SK-MEL-5 (cell line): ENCODE measurements at places on chromosomes 3 and 15.

DNA sequence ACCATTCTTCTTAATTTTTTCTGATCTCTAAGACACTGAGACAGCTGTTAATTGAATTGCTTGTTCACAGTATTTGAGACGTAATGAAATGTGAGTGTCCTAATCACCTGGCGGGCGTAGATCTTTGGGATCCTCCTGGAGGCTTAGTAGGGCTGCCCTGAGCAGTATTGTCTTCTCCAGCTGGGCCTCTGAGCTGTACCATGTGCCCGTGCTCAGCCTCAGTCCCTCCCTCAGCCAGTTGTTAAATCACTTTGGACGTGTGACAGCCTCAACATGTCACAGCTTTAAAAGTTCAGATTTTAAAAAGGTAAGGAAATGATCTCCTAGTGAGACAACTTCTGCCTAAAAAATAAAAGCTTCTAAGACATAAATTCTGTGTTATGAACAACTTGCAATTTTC lies 35.5 kb downstream of the IGF1R start:
- DNase-seq = no peak

- DNase-seq = no peak
Observed at GRCh38 chr15:35722501-35722900, 176.5 kb upstream of the DPH6 start.

- no peak for DNase-seq
Observed at GRCh38 chr3:71489315-71489761, 94.2 kb downstream of the FOXP1 start.

DNA sequence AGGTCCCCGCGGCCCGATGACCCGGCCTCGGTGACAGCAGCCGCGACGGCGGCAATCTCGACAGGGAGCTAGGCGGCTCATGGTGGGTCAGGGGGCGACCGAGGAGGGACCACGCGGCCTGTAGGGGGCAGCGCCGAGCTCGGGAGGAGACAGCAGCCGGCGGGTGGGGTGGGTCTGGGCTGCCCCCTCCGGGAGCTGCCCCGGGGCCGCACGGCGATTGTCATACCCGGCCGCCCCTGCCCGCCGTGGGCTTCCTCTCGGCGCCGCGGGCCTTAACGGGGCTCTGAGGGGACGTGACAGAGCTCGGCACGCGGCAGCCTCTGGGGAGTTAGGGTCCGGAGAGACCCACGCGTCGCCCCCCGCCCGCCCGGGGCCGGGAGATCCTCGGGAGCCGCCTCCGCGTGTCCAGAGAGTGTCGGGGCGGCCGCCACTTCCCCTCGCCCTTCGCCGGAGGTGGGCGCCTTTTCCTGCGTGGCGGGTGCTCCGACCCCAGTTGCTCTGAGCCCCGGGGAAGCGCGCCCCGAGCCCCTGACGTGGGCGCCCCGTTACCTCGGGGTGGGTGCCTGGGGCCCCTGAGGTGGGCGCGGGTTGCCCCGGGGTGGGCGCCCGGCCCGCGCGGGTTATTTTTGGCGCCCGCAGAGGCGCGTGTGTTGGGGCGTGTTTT lies 539 bp upstream of the PLCL2 start:
- no peak for DNase-seq

DNA sequence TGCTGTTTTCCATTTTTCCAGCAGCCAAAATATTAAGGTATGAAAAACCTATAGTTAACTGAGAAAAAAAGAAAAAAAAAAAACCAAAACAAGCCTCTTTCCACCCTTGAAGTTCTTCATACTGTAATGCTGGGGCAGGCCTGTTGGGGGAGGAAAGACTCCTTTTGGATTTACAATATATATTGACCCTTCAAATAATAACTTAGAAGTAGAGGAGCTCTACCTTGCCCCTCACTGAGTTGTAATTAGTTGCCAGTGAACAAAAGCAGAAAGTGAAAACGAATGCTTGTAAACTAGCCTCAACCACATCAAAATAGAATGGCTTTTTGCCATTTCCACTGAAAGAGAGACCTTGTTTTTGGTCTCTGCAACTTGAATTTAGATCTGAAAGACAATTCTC lies 326.6 kb downstream of the NR2F2 start:
- no peak for DNase-seq

GRCh38 chr3:143429628-143430514 lies 310.3 kb downstream of the CHST2 start:
- DNase-seq = no peak

DNA sequence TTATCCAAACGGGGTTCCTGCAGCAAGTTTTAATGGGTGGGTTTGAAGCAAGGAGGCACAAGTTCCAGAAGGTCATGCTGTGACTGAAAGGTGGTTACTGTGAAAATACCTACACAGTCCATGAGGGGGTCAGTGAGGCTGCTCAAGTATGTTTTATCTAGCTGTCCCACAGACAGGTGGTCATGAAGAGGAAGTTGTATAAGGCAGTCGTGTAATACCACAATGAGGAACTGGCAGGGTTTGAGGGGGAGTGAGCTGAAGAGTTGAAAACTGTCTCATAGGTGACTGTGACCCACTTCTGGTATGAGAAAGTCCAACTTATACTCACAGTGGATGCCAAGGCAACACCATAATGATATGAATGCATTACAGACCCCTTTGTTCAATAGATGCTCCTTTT lies 856.8 kb downstream of the OTOL1 start:
- no peak for DNase-seq

- DNase-seq = no peak
Observed at GRCh38 chr15:50189633-50190032, 7.6 kb downstream of the SLC27A2 start.

DNA sequence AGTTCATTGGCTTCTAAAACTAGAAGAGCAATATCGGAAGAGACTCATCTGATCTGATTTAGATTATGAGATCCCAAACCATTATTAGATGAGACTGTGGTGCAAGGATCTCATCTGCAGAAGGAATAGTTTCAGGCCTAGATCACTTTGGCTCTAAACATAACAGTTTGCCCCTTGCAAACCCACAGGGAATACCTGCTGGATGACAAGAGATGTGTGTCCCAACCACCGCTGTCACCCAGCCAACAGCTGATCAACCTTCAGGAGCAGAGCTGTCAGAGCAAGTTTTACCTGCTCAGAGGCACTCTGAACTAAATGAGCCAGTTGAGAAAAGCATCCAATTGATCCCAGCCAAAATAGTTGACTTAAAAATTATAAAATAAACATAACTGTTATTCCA lies 64.0 kb upstream of the ST3GAL6 start:
- no peak for DNase-seq

- DNase-seq = no peak
Observed at GRCh38 chr3:178084938-178085816, 451.1 kb upstream of the KCNMB2 start.

GRCh38 chr15:66704019-66704802 lies 2.2 kb downstream of the SMAD6 start:
- DNase-seq = no peak

DNA sequence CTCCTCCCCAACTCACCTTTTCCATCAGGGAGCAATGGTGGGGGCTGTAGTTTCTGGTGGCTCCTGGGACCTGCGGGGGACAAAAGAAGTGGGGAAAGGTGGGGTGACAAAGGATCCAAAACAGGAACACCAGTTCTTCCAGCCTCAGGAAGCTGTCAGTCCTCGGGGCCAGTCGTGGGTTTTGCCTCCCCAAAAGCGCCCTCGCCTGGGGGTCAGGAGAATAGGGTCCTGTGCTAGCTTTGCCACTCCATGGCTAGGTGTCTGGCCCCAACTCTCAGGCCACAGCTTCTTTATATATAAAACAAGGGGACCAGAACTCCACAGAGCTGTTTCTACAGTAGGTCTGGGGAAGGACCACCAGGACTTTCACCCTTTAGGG lies 4.0 kb downstream of the CCDC9B start:
- no peak for DNase-seq

GRCh38 chr3:130340766-130341165 lies 4.7 kb upstream of the COL6A5 start:
- DNase-seq = no peak

- no peak for DNase-seq
Observed at GRCh38 chr3:21229426-21230135, 521.4 kb downstream of the ZNF385D start.

DNA sequence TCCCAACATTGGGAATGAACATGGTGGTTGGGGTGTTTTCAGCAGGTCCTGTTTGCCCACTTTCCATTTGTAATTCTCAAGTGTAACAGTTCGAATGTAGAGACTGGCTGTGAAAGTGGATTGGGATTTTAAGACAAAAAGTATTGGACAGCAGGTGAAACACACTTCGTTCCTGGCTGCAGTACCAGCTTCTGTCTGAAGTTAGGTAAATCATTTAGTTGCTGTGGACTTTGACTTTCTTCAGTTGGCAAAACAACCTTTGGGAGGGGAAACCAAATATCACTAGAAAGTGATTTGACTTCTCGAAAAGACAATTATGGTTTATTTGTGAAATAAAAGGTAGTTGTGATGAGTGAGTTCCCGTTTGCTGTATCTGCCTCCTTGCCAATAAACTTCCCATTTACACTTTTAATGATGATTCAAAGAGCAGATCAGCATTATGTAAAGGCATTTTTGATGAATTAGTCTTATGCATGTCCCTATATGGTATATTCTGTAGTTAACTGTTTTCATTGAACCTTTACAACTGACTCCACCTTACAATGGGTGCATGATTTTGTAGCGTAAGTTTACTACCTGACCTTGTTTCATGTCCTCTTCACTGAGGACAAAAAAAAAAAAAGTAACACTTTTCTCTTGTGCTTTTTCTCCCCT lies 34.0 kb downstream of the FNDC3B start:
- DNase-seq = no peak

GRCh38 chr3:4531478-4532025 lies 38.4 kb downstream of the ITPR1 start:
- DNase-seq = no peak

- no peak for DNase-seq
Observed at GRCh38 chr15:100252359-100252758, 89.4 kb downstream of the ADAMTS17 start.

- no peak for DNase-seq
Observed at GRCh38 chr3:14404186-14404585, 1.8 kb downstream of the SLC6A6 start.

DNA sequence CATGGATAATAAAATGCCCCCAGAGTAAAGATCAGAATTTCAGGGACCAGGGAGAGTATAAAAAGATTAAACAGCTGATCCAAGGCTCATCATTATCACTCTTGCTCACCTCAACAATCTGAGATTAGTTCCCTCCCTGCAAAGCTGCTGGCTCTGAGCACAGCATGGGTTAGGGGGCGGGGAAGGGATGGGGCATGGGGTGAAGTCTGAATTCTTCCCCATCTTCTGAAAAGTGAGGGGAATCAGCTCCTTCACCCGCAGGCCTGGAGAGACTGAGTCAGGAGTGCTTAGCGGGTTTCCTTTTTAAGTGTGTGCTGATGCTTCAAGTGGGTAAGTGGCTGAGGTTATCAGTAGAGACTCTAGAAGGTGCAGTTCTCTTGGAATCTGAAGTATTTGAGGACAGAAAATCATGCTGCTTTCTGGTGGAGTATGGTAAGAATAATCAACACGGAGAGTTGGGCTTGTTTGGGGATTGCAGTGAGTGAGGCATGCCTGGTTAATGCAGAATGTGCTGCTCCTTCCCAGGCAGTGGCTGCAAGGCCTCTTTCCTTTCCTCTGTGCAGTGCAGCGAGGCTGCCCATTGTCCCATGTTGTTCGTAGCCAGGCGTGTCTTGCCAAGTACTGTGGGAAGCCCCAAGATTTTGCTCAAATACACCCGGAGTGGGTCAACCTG lies 59.2 kb upstream of the TRAK1 start:
- DNase-seq = no peak

DNA sequence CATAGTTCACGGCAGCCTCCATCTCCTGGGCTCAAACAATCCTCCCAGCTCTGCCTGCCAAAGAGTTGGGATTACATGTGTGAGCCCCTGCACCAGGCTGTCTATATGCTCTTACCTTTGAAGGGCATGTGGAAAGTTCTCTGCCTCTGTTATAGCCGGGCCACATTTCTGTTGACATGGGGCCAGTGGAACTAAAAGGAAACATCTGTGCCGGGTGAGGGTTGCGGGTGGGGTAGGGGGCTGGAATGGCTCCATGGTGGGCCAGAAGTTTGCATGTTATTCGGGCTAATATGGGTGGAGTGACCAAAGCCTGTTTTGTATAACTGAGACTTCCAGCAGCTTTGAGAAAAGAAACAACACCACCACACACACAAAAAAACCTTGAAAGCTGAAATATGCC lies 8.3 kb upstream of the CLEC3B start:
- DNase-seq = no peak

GRCh38 chr3:98323425-98323824 lies 30.2 kb upstream of the OR5K4 start:
- DNase-seq = no peak

- DNase-seq = no peak
Observed at GRCh38 chr15:70629735-70630273, 133.6 kb downstream of the UACA start.

DNA sequence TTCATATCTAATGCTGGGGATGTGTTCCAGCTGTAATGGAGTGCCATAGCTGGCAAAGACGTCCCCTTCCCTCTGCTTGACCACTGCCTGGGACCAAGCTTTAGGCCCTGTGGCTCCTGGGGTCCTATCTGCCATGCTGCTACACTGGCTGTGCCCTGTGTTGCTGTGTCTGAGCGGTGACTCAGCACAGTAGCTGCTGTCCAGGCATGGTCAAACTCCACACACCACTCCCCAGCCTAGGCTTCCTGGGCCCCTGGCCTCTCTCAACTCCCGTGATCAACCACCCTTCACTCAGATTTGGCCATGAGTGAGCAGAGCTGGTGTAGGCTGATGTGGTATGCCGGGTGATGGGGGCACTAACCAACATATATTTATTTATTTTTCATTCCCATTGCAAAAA lies 27.0 kb downstream of the EPHB1 start:
- DNase-seq = no peak

DNA sequence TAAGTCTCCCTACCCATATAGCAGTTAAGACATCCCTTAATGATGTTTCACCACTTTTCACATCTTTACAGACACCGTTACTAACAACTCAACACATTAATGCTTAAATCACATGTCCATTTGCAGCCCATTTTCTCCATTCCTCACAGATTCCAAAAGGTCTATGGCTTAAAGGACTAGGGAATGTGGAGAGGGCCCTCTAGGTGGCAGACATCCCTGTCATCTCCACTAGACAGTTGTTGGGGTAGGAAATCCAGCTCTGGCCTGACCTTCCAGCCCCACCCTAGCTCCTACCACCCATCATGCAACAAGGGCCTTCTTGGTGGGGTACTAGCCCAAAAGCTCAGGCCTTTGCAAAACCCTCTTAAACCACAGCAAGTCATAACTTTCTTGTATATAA lies 25.2 kb downstream of the CPEB1 start:
- peak; percentile 60 for DNase-seq

DNA sequence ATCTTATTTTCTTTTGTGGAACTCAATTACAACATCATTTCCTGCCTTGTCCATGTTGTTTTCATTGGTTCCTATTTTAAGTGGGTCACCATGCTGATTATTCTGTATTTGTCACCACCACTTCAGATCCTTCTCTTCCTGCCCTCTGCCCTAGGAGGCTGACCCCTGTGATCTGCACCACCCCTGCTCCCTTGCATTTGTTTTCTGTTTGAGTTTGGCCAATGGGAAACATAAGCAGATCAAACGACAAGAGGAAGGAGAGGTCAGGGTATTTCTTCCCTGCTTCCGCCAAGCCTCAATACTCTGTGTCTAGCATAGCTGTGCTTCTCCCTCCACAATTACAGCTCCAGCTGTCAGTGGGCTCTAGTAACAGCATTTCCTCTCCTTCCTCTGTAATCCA lies 71.6 kb downstream of the IMPG2 start:
- DNase-seq = no peak
